ENCODE measurements at places on chromosomes 4 and X.

DNA sequence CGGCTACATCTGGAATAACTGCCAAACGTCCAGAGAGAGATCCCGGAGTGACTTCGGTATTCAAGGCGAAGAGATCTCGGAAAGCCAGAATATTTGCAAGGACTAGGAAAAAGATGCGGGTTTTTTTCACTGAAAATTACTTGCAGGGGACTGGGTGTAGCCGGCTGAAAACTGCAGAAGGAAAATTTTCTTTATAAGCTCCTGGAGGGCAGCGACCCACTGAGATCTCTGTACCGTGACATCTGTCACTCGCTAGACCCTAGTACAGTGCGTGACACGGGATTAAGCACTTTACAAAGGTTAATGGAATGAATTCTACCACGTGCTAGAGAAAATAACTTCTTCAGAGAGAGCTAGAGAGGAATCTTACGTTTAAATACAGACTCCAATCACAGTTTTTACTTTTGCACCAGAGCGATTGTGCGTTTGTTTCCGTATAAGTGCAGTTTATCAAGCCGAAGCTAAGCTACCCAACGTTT is 1.1 kb upstream of the LCORL start:
- no peak for DNase-seq

DNA sequence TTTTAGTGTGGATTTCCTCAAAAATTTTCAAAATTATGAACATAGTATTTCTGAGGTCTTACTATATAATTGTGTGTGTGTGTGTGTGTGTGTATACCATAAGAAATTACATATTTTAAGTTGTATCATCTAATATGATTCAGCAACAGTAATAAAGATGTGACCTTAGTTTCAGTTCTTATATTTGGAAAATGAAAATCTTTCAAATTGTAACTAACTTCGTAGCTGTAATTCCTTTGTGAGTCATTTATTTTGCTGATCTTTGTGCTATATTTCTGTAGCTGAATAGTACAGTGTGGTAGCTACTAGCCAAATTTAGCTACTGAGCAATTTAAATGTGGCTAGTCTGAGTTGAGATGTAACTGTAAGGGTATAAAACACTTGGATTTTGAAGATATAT is 116.4 kb downstream of the RAP1GDS1 start:
- DNase-seq = no peak

- no peak for DNase-seq
These were observed 85.3 kb downstream of the GATB start for GRCh38 chr4:151675411-151675971.

DNA sequence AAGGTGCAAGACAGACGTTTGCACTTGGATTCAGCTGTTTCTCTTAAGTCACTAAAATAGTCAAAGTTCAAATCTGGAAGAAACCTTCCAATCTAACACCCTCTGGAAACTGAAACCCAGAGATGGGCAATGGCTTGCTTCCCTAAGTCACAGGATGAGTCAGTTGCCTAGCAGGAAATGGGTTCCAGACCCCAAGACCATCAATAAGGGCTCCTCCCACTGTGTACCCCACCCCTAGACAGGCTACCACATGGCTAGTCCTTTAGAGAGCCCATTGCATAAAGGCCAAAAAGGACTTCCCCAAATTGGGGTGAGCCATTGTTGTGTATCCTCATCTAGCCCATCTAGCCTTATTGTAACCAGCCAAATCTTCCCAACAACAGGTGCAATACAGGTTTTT is 216.2 kb downstream of the HS6ST2 start:
- no peak for DNase-seq

DNA sequence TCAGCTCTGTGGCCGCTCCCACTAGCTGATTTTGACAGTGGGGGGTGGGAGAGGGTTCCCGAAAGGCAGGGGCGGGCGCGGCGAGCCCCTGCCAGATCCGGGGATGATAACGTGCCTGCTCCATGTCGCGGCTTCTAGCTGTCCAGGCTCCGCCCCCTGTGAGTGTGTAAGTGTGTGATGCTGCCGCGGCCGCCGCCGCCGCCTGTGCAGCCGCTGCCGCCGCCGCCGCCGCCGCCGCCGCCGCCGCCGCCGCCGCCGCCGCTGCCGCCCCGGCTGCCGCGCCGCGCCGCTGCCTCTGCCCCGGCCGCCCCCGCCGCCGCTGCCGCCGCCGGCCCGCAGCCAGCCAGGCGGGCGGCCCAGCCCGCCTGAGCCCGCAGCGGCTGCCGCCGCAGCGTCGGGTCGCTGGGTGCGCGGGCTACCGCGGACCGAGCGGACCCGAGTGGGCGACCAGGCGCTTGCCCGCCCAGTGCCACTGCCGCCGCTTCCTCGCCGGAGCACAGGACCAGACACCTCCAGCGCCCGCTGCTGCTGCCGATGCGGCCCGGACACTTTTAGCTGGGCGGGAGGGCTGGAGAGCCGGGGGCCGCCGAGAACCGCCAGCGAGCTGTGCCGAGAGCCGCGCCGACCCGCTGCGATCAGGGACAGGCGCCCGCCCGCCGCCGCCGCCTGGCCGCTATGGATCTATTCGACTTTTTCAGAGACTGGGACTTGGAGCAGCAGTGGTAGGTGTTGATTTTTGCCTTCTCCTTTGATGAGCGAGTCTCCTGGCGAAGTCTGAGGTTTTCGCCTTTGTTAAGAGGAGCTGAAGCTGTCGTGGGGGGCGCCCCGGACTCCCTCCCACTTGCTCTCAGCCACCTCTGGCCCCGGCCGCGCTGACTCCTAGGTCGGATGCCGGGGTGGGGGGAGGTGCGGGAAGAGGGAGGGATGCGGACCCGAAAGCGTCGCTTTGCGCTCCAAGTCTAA is at the start of gene AFF2:
AFF2 (plus strand) TSS at position 195 of the 963 bp plus-strand sequence; CDS start at position 676, 481 bp downstream.
- DNase-seq = peak; percentile 13

- DNase-seq = no peak
These were observed 353.8 kb downstream of the EPHA5 start for GRCh38 chr4:65316534-65316933.

DNA sequence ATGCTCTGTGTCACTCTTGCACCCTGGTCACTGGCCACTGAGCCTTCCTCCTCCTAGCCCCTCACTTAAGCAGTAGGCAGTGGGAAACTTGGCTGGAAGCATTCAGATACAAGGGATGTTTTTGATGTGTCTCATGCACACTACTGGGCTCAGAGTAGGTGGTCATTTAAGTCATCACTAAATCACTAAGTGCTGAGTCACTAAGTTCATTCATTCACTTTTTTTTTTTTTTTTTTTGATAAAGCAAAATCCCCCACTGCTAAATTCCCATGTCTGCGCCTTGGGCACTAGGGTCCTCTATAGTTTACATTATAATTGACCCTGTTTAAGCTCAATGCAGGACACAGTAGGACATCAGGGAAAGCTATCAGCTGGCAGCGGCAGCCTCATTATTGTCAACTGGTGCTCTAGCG is 182.4 kb upstream of the MBNL3 start:
- DNase-seq = no peak

DNA sequence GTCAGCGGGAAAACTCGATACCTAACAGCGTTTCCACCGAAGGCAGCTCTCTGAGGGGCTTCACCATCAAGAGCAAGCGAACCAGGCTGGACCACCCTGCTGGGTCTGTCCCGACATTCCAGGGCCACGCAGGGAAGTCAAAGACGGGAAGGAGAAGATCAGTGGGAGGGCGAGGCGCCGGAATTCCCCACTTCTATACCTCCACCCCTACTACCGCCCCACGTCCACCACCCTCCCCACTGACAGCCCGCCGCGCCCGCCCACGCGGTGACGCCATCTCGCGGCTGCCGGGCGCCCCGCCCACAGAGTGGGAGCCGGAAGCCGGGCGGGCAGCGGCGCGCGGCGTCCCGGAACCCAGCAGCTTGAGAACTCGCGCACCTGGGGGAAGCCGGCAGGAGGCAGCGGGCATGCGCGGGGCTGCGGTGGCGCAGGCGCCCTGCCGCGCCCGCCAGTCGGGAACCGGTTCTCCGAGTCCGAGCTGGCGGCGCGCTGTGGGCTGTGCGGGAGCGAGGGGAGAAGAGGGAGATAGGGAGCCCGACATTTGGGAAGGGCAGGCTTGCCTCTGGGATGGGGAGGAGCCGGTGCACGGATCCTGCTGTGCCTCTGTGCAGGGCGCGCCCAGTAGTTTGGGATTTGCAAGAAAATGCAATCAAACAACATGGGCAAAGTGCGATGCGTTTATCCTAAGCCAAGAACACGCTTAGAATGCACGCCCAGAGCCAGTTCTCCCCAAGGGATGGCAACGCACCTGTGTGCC is 3.2 kb upstream of the STIM2 start:
- peak; percentile 76 for DNase-seq

Measured in GM12892 (cell line).